ENCODE measurements at places on chromosomes 12 and 14.
A peak's percentile ranks its signal among the peaks of the same experiment; 100 is the strongest.

GRCh38 chr12:91687052-91688017, 458.3 kb downstream of the BTG1 start:
- DNase-seq: no peak

DNA sequence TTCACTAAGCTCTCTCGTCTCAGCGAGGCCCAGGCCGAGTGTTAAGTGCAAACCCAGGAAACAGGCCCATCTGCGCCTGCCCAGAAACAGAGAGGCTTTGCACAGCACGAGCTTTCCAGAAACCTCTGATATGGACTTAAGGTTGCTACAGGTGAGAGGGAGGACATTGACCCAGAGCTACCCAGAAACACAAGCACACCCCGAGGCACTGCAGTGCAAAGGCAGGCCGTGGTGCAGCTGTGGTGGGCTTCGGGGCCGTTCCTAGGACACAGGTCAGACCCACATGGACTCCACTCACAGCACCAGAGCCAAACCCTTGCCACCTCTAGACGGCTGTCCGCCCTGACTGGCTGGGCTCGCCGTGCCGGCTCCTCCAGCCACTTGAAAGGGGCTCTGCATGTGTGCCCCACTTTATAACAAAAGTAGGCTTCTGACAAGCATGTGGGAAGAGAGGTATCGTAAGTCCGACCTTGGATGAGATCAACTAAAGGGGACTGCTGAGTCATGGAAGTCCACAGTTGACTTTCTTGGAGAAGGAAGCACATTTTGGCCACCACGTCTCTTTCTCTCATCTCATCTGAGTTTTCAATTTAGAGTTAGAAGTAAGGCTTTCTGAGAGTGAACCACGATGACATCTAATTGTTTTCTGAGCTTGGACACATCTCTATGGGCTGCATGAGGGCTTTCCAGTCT, 38.2 kb downstream of the CACNA2D4 start:
- DNase-seq: no peak

GRCh38 chr14:21257394-21257909, 11.8 kb downstream of the HNRNPC start:
- DNase-seq: no peak

- no peak for DNase-seq
Observed at GRCh38 chr12:89655841-89656240, 52.8 kb downstream of the ATP2B1 start.

GRCh38 chr14:65433157-65433556, 20.6 kb downstream of the FUT8 start:
- DNase-seq: no peak

GRCh38 chr12:52708010-52708409, 4.7 kb upstream of the KRT77 start:
- no peak for DNase-seq

DNA sequence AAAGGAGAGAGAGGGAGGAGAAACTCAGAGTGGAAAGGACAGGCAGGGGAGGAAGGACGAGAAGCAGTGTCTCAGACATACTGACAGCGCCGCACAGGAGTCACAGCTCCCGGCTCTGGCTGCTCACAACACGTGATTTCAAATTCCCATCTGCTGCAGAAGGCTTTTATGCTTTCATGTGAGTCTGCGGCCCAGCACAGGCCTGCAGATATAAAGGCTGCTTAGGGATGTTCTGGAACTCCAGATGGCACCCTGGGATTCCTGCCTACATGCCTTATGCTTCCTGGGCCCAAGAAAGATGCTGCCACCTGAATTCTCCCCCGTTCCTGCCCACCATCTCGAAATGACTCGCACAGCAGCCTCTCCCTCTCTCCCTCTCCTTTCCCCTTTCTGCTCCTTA, 89.6 kb downstream of the NUAK1 start:
- peak; percentile 62 for DNase-seq

GRCh38 chr14:51539571-51540037, 112.1 kb upstream of the FRMD6 start:
- DNase-seq: no peak

DNA sequence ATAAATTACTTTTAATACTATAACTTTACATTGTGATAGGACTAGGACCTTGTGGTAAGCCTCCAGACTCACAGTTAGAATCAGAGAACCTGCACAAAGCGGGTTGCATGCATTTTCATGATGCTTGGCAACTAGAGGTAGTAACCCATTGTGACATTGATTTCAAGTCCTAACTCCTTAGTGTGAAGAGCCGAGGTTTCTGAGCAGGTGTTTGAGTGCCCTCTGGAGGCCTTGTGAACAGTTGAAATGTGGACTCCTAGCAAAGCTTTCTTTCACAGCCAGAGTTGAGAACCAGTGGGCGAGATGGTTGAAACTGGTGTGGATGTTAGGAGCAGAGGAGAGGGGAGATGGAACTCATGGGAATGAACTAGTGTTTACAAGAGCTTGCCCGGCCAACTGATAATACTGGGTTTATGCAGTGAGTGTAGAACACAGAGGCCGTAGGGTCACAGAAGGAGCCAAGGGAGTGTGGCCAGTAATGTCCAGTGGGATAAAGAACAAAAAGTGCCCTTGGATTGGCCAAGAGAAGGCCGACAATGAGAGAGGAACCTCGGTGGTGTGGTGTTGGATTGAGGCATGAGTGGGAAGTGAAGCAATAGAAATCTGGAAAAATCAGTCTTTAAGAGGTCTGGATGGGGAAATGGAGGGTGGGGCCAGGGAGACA, 10.9 kb downstream of the ZNF664 start:
- peak; percentile 60 for DNase-seq

DNA sequence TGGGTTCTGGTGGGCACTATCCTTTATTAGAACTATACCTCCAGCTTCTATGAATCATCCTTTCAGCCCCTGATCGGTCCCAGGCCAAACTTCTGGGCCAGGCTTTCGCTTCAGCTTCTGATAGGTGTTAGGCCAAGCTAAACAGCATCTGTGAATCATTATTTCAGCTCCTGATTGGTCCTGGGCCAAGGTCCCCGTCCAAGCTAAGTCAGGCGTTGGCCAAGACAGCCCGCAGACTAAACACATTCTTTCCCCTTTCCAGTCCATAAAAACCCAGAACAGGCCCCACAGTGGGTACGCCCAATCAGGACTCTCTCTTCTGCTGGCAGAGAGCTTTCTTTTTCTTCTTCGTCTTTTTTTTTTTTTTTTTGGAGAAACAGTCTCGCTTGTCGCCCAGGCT, 1808.9 kb upstream of the SEL1L start:
- no peak for DNase-seq

DNA sequence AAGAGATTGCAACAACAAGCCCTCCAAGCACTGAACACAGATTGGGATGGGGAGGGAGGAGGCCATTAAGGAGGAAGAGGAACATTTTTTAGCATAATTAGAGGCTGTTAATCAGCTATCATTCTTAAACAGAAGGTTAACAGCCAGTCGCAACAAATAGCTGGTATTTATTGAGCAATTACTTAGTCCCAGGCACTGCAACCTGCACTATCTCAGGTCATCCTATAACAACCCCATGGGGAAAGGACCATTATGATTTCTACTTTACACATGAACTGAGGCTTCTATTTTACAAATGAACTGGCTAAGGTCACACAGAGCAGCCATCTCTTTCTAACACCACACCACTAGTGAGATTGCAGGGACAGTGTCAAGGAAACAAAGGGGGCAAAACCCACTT, 10.4 kb downstream of the RAB35 start:
- DNase-seq: no peak

- no peak for DNase-seq
Observed at GRCh38 chr14:23657959-23658470, 21.9 kb downstream of the DHRS2 start.

DNA sequence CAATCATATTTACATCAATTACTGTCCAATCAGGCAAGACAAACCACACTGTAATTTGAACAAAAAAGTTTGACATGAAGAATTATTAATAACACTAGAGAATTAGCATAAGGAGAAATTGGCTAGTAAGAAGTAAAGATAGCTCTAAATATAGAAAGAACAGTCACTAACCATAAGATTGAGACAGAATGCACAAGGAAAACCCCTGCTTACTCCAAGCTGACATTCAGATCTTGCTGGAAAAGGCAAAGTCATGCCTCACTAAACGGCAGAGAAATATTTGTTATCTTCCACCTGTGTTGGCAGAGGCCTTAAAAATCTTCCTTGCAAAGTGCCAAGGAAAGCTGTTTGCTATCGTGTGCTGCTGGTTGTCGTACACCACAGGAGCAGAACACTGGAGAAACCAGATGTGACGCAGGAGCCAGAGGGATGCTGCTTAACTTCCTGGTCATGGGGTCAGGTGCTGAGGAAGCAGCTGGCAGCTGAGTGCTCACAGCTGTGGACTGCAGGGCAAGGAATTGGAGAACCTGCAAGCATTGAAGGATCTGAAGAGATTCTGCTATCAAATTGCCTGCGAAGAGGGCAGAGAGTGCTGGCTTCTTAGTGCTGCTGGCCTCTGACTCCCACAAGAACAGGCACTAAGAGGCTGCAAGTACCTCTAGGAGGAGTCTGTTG, 1323.3 kb downstream of the LRFN5 start:
- no peak for DNase-seq

GRCh38 chr12:111359231-111359913, 9.5 kb downstream of the PHETA1 start:
- DNase-seq: no peak

GRCh38 chr14:104291123-104292000, 153.0 kb downstream of the KIF26A start:
- no peak for DNase-seq

DNA sequence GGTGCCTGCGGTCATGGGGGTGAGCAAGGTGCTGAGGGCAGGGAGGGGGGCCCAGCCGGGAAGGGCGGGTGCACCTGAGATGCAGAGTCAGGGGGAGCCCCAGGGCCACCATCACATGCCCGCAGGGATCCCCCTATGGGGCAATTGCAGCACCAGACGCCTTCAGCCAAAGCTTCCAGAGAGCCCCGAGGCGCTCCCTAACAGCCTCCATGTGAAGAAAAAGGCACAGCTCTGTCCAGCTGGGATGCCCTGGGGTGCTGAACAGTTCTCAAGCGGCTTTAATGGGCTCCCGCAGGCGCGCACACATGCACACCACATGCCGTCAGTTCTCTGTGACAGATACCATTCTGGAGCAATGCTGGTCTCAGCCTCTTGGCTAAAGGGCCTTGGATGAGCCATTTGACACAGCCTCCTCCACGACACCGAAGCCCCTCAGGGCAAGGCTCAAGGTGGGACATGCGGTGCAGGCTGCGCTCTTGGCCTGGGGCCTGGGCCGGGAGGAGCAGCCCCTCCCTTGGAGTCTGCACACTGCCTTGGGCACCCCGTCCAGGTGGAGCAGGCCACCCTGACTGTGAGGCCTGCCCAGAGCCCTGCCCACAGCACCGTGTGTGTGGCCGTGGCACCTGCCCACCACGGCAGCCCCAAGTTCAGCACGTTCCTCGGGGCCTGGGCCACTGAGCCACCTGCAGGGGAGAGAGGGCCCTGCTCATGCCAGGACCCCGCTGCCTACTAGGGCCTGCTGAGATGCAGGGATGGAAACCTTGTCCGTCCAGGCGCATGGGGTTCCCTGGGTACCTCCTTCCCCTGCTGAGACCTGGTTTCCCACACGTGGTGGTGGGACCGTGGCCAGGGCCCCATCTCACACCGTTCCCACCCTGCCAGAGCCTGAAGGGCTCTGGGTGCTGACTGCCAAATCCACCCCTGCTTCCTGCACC, 7.7 kb downstream of the XRCC3 start:
- no peak for DNase-seq

GRCh38 chr14:91575469-91576208, 65.5 kb upstream of the PPP4R3A start:
- no peak for DNase-seq

DNA sequence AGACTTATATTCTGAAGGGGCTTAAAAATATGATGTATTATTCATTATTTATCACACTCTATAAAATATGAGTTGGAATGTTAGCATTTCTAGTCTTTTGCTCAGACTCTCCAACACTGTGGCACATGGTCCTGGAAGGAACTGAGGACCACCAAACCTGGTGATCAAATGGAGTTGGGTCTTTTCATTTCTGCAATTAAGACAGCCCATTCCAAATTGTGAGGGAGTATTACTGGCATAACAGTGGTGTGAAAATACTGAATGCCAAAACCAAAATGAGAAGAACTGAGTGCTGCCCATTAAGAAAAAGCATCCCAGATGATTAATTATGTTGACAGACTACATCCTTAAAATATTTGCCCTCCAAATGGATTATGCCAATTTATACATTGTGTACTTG, 90.8 kb downstream of the NPAS3 start:
- no peak for DNase-seq

DNA sequence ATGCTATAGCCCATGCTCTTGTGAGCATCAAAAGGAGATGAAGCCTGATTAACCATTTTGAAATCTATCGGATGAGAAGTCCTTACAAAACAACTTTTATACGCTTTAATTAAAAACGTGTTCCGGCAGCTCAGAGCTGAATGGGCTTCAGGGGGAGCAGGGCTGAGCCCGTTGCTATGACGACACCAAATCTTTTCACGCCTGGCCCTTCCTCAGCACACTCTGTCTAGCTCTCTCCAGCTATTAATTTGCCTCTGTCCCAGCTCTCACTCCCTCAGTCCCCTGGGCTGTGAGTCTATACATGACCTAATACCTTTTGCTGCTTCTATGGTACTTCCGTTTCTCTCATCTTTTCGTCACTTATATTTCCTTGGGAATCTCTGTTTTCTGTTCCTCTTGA, 15.8 kb downstream of the FOXA1 start:
- DNase-seq: no peak
